Amniotic stem cell (primary cell): ENCODE measurements at places on chromosomes 11 and 22.
A peak's percentile ranks its signal among the peaks of the same experiment; 100 is the strongest.

DNA sequence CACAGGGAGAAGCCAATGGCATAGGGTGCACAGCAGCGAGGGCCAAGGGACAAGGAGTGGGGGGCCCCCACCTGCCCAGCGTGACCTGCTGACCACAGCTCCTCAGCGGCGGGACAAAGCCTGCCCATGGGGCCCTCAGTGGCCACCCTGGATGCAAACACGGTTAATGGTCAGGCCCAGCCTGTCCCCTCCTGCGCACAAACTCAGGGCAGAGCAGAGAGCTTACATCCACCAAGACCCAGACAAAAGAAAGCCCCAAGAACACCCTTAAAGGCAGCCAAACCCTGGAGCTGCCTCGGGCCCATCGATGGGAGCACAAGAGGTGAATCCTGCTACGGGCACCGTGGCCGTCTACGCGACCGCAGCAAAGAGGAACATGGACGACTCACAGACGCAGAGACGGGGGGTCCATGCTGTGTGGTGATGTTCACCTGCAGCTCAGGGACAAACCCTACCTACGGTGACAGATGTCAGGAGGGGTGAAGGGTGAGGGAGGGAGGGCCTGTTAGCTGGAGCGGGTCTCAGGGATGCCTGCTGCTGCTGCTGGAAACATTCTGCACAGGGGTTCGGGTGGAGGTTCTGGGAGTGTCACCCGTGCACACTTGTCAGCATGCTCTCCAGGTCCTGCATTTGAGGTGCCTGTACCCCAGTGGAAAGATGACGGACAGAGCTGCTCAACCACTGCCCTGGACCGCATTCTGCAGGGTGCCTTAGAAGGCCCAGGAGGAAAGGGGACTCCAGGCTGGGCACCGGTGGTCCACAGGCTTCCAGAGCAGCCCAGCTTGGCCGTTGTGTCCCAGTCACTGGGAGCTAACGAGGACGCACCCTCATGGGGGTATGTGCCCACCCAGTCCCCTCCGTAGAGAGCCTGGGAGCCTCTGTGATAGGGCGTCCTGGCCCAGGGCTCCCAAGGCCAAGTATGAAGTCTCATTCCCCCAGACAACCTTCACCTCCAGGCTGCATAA lies 11.6 kb downstream of the ASCL2 start:
- no peak for DNase-seq

DNA sequence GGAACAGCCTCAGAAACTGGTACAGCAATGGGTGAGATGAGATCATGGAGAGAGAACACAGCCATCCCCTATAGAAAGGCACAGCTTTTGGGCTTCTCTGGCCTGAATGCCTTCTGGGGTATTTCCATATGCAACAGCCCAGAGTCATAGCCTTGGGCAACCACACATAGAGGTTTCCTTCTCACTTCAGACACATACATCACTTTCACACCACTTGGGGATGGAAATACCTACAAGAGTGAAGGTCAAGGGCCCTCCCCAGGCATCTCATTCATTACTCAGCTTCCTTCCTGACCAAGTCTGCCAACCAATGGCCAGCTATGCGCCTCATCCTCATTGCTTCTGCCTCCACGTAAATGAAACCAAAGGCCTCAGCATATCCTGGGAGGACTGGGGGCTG lies 17.7 kb upstream of the OLFML1 start:
- no peak for DNase-seq

GRCh38 chr11:6269994-6270393 lies 10.4 kb downstream of the CCKBR start:
- DNase-seq, result no peak

DNA sequence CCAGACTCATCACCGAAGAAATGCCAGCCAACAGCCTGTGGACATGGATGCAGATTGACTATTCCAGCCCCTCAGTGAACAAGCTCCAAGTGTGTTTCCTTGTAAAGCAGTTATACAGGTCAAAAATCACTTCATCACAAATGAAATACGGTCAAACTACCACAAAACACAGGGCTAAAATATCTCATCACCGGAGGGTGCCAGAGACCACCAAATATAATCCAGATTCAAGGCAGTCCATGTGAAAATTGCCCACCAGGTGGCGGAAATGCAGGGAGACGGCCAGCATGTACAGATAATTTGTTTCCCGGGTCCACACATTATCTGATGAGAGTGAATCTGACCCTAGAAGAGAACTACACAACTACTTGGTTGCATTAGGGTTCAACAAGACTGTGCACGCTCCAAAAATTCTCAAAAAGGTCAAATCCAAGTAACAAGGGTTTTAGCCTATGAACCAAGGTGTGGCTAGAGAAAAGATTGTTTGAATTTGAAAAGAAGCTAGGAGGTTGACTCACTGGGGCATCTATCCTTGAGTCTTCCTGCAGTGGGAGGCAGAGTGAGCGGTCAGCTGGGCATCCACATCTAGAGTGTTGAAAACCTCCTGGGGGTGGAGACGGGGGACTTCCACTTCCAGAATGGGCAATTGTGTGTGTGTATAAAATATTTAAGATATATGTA lies 71.7 kb downstream of the IGLL5 start:
- peak; percentile 72 for DNase-seq

- DNase-seq, result no peak
Observed at GRCh38 chr22:19807914-19808872, 46.5 kb downstream of the GNB1L start.

- no peak for DNase-seq
Observed at GRCh38 chr22:46150655-46151477, 540 bp downstream of the PPARA start.

GRCh38 chr22:19862619-19863246 lies 8.1 kb upstream of the GNB1L start:
- no peak for DNase-seq

DNA sequence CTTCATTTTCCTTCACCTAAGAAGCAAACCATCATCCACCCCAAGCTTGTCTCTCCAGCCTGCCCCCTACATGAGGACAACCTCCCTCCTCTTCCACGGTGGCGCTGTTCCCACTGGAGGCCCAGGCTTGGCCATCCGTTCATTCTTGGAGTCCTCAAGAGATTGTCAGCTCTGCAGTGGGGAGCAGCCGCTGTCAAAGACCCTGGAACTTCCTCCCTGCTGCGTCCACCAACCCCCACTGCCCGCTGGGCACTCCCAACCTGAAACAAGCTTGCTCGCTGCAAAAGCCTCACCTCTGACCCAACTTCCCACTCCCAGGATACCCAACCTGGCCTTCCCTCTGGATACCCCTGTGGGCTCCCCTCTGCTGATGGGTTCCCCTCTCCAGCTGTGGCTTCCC lies 10.4 kb upstream of the CD81 start:
- no peak for DNase-seq

- DNase-seq, result no peak
Observed at GRCh38 chr11:45184640-45185039, 38.2 kb downstream of the PRDM11 start.
